ENCODE measurements at places on chromosomes 2 and 18.

DNA sequence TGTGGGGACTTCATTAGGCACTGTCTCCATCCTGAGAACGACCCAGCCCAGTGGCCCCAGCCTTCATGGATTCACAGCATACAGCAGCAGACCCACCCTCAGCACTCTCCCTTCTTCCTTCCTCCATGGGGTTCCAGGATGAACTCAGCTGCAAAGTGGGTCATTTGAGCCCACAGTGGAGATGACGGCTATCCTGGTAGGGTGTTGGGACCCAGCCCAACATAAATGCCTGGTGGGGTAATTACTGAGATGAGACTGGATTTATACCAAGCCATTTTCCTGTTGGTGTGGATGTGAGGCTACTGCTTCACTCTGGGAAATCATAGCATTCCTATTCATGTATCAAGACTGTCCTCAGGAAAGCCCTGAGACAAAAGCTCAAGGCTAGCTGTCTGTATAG is 536.7 kb upstream of the TNP1 start:
- DNase-seq: no peak

- peak; percentile 18 for DNase-seq
Measured at GRCh38 chr2:221502270-221503010, 69.7 kb downstream of the EPHA4 start.

DNA sequence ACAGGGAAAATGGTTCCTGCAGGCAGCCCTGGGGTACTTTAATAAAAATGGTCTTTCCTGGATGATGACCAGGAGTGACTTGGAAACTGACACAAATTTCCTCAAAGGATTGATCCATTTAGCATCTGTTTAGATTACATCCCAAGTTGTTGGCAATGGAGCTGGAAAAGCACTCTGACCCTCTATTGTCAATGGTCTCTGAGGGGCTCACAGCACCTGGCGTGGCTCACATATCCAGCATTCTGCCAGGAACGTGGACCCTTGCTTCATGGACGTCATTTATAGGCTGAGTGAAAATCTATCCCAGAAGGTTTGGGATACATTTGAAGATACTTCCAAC is 43.8 kb downstream of the SERTAD2 start:
- DNase-seq: no peak

GRCh38 chr2:240300840-240301239 is 134.6 kb upstream of the GPC1 start:
- DNase-seq: no peak

GRCh38 chr18:47063096-47063495 is 27.7 kb upstream of the ELOA2 start:
- DNase-seq: no peak

- no peak for DNase-seq
Measured at GRCh38 chr2:217801115-217801531, 201.7 kb downstream of the TNS1 start.

- no peak for DNase-seq
Measured at GRCh38 chr2:231041061-231041689, 3.9 kb downstream of the C2orf72 start.

DNA sequence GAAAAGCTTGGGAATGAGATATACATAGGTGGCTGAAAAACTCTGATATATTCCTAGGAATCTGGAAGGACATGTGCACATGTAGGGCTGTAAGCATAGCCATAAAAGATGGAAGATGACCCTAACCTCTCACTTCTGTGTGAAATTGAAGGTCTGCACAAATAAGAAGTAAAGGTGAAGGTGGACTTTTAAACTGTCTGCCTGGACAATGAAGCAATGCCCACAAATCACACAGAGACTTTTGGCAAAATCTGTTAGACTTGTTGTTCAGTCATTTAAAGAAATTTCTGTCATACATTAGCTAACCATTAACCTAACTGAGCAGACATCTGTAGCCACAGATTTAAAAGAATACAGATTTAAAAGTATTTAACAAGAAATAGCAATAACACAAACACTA is 65.3 kb upstream of the CCDC178 start:
- DNase-seq: no peak

DNA sequence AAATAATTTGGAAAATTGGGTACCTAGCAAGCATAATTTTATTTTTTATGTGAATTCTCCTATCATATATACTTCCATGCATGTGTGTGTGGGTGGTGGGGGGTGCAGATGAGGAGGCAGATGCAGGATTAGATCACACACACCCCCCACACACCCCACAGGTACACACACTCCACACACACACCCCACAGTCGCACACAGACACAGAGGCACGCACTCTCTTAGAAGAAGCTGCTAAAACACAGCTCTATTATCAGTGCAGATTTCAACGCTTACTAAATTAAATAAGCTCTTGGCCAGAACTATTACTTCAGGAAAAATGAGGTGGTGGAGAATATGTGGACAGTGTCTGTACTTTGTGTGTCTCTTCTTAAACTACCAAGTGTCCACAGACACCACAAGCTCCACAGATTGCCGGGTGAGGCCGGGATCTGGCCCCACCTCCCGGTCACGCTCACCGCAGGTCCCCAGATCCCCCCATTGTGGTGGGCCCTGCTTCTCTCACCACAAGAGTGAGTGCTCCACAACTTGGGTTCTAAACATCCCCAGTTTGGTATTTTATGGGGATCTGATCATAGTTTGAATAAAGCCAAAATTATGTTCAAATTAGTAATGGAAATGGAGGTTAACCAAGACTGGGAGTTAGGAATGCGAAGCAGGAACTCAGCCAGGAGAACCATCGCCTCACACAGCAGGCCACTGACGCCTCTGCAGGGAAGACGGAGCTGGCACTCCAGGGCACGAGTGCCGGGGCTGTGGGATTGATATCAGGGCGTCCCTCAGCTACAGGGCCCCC is 102.1 kb downstream of the PXDN start:
- no peak for DNase-seq

GRCh38 chr2:55869637-55870325 is 53.8 kb downstream of the EFEMP1 start:
- DNase-seq: no peak

- DNase-seq: no peak
Measured at GRCh38 chr2:42974721-42975717, 182.6 kb upstream of the HAAO start.

GRCh38 chr2:44807201-44808025 is 134.1 kb upstream of the SIX3 start:
- no peak for DNase-seq

DNA sequence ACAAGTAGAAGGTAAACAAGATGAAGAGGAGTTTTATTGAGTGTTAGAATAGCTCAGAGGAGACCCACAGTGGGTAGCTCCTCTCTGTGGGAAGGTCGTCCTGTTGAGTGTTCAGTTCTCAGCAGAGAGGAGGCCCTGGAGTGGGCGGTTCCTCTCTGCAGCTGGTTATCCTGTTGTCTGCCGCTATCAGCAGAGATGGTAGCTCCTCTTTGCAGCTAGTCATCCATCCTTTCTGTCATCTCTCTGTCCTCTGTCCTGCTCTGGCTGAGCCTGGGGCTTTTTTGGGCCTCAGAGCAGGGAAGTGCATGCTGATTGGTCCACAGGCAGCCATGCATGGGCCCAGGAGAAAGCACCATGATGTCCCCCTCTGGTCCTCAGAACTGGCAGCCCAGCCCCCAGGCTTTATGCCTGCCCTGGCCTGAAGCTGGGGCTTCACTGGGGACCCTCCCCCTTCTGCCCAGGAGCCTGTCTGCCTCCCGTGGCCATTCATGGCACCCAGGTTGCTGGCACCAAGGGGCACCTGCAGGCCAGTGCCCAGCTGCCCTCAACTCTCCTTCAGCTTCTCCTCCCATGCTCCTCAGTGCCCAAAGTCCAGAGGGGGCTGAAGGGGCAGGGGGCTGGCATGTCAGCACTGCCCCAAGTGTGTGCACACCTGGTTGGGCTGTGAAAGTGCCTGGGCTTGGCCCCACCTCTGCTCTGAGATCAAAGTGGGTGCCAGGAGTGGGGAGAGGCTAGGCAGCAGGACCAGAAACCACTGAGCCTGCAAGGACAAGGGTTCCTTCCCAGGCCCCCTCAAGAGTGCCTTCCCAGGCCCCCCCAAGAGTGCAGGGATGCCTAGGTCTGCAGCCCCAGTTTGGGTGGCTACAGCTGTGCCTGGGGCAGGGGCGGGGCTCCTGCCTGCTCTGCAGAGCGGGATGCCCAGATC is 98.7 kb downstream of the TWIST2 start:
- no peak for DNase-seq

DNA sequence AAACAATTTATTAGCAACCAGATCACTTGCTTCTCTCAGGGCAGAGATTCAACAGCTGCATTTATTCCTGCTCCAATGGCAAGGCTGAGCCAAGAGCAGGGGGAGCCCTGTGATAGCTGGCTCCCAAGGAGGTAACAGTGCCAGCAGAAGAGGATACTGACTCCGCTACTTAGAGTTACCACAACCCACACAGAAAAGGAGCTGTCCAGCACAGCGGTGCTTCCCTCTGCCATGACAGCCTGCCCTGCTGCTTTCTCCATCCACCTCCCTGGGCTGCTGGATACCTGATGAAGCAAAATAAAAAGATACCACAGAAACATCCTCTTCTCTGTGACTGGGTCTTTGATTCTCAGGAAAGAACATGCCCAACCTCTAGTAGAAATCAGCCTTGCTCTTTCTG is 467.2 kb downstream of the LRRTM4 start:
- no peak for DNase-seq

- DNase-seq: no peak
Measured at GRCh38 chr18:80143881-80144280, 34.8 kb downstream of the ADNP2 start.

GRCh38 chr18:49100226-49100968 is 149.6 kb upstream of the SMAD7 start:
- no peak for DNase-seq

DNA sequence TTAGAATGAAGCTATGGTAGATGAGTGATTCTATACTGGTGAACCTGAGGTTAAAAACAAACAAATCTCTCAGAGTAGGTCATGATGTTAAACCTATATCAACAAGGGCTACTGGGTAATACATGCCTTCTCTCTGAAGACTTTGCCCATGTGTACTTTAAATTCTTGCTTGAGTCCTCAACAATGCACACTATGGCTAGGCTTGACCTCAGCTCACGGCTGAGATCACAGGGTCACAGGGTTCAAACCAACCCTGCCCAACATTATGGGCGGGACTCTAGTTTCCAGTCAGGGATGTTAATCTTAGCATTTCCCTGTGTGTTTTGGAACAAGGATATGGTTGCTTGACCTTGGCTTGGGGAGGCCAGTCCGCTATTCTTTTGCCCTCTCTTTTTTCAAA is 7.7 kb downstream of the CD28 start:
- DNase-seq: no peak

GRCh38 chr2:62475172-62476011 is 30.6 kb downstream of the TMEM17 start:
- no peak for DNase-seq

DNA sequence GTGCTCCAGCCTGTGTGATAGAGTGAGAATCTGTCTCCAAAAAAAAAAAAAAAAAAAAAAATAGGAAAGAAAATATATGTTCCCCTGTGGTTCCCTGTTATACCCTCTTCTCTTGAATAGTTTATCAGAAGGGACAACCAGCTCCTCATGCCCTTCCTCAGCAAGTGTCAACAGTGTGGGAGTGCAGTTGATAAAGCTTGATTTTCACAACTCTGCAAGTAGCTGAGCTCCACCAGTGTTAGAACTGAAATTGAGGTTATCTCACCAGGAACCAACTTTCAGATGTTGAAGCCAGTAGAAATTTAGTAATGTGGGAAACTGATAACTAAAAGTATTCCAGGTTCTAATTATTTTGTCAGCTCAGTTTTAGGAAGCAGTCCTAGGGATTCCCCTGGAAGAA is 25.1 kb downstream of the NEDD4L start:
- DNase-seq: no peak

DNA sequence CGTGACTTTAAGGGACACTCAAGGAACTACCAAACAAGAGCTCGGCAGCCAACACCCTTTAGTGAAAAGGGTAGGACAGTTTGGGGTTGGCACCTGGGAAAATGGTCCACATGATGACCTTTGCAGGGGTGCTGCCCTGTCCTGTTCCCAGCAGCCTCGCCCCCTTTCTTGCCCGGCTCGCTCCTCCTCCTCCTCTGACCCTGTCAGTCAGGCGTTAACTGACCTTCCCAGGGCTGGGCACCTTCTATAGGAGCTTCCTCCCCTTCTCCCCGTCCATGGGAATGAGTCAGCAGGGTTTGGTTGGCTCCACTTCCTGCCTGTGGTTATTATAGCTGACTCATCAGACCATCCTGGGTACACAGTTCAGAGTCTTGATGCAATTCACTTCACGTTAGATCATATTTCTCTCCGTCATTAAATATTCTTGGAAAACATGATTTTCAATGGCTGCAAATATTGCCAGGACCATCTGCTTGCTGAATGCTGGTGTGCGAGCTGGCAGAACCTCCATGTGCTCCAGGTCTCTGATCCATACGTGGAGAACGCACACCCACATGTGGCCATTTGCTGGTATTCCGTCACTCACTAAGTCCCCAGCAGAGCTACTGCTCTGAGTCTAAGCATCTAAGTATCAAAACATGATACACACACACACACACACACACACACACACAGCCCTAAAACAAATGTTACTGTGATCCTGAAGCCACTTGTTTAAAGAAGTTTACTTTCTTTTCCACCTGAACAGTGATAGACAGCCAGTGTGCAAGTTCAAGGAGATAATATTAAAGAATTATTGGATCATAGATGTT is 185.0 kb downstream of the ANAPC1 start:
- DNase-seq: peak; percentile 95

DNA sequence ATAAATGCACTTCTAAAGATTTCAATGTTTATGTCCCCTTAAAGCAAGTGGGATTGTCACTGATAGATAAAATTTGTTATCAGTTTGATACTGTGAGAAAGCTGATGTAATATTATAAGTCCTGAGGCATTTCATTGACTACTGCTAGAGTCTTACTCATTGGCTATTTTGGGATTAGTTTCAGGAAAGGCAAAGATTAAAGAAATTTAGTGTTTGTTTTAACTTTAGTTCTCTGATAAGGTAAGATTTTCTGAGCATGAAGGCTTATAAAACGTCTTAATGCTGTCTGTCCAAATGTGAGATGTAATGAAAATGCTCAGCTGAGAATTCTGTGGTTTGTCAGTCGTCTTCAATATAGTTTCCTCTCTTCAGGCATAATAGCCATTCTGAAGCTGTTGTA is 886.4 kb upstream of the CDH2 start:
- DNase-seq: no peak

DNA sequence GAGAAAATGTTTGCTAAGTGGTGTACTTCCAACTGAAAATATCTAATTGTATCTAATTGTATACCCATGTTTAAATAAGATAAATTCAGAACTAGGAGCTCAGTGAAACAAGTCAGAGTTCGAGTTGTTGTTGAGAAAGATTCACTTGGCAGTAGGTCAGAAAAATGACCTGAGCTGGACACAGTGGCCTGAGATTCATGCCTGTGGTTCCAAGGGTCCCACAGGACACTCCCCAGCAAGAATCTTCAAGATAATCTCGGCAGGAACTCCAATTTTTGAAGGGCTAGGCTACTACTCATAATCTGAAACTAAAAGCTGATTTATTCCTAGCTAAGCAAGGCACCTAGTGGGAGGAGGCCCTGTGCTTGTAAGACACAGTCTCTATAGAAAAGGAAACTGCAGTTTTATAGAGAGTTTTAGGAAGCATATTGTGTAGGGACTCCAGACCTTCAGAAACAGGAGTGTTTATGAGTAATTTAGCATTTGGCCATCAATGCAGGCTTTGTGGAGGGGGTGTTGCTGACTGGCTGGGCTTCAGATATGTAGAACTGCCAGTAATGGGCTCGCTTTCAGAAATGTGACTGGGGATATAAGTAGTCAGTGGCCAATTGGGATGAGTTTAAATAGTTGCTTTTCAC is 43.2 kb downstream of the SP140 start:
- DNase-seq: no peak

GRCh38 chr2:67215214-67216055 is 181.7 kb upstream of the ETAA1 start:
- DNase-seq: no peak

GRCh38 chr2:237309416-237309815 is 104.5 kb downstream of the COL6A3 start:
- DNase-seq: no peak

- no peak for DNase-seq
Measured at GRCh38 chr2:58876126-58876525, 635.0 kb upstream of the FANCL start.
